NCI-H460 (cell line): ENCODE measurements at places on chromosomes 7 and 10. TPM values are rescaled to one million over a fixed set of nuclear protein-coding genes. Genes with fewer than 3 reads are reported as not detected.

Gene GIMAP1
- not detected in 2 replicates for total RNA-seq

Gene SDK1
- 1.1 and 1.7 TPM in 2 replicates for total RNA-seq

Gene FEZF1
- total RNA-seq = 0.17 TPM in 1 of 2 replicates, not detected in the other

Gene TWIST1
- not detected in 2 replicates for total RNA-seq

Gene ANK3
- 46.6 and 65.7 TPM in 2 replicates for total RNA-seq

Gene EBF3
- not detected in 2 replicates for total RNA-seq
